ENCODE measurements at places on chromosomes 12 and 14. TPM values are rescaled to one million over a fixed set of nuclear protein-coding genes. Genes with fewer than 3 reads are reported as not detected.

- H3K27ac ChIP-seq = no peak overlapping the region
- H3K4me1 ChIP-seq = peaks cover 5% of the 10 kb centered on the region
- H3K36me3 ChIP-seq = no peaks in the 10 kb centered on the region
- DNase-seq = no peak
Observed at GRCh38 chr12:102096855-102097254, 23.1 kb downstream of the NUP37 start.

DNA sequence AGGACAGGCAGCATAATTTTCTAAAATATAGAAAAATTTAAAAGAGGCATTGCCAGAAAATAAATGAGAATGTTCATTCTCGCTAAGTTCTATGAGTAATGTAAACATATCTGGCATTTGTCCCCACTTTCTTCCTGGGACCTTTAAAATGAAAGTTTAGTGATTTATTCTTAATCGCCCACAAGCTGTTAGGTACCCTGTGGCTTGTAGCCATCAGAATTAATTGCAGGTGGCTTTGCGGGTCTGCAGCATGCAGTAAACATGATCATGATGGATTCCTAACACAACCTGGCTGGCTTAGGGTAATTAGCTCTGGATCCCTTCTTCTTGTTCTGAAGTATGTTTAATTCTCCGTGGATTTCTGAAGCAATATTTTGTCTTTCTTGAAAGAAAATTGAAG, 103.5 kb upstream of the FRMD6 start:
- H3K36me3 ChIP-seq = no peaks in the 10 kb centered on the region
- H3K4me3 ChIP-seq = no peak overlapping the region
- H3K27me3 ChIP-seq = no peaks in the 10 kb centered on the region
- DNase-seq = no peak

GRCh38 chr12:51852404-51853137, 4.1 kb upstream of the FIGNL2 start:
- H3K4me1 ChIP-seq = no peaks in the 10 kb centered on the region
- H3K27ac ChIP-seq = no peak overlapping the region

- H3K4me1 ChIP-seq = no peaks in the 10 kb centered on the region
- DNase-seq = no peak
- H3K27ac ChIP-seq = no peak overlapping the region
- no peaks in the 10 kb centered on the region for H3K27me3 ChIP-seq
- no peaks in the 10 kb centered on the region for H3K36me3 ChIP-seq
- H3K4me3 ChIP-seq = no peak overlapping the region
Observed at GRCh38 chr12:101021911-101022388, 188.1 kb downstream of the SLC5A8 start.

DNA sequence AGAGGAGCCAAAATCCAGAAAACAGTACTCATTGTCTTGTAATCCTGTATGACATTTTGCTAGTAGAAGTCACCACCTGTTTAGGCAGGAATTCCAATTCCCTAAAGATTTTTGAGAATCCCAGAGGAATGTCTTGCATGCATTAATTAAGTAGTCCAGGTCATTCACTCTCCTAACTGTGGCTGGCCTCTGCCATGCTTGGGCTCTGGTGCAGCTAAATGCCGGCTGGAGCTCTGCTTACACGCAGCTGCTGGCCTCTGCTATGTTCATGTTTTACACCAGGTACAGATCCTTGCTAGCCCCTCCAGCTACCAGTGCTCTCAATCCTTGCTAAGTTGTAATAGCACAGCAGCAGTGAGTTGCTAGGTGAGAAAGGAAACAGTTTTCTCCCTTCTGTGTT, 16.3 kb upstream of the HIF1A start:
- no peaks in the 10 kb centered on the region for H3K27me3 ChIP-seq
- H3K36me3 ChIP-seq = no peaks in the 10 kb centered on the region
- no peak for DNase-seq
- no peak overlapping the region for H3K4me3 ChIP-seq
- no peaks in the 10 kb centered on the region for H3K4me1 ChIP-seq
- no peak overlapping the region for H3K27ac ChIP-seq

The GCH1 gene
- 1.2 TPM for polyA plus RNA-seq

- H3K36me3 ChIP-seq = no peaks in the 10 kb centered on the region
- no peak overlapping the region for H3K27ac ChIP-seq
- H3K4me1 ChIP-seq = no peaks in the 10 kb centered on the region
- no peak for DNase-seq
- no peaks in the 10 kb centered on the region for H3K27me3 ChIP-seq
- no peak overlapping the region for H3K4me3 ChIP-seq
Observed at GRCh38 chr14:104001003-104001402, 58.7 kb upstream of the RD3L start.

The NPAS3 gene
- polyA plus RNA-seq = 0.04 TPM

The GPR65 gene
- 0.06 TPM for polyA plus RNA-seq

The RPGRIP1 gene
- polyA plus RNA-seq = 0.15 TPM

The P2RX7 gene
- polyA plus RNA-seq = 0.16 TPM

The CLEC4A gene
- polyA plus RNA-seq = not detected
